ENCODE measurements at places on chromosomes 1 and 21.
A peak's percentile ranks its signal among the peaks of the same experiment; 100 is the strongest.

DNA sequence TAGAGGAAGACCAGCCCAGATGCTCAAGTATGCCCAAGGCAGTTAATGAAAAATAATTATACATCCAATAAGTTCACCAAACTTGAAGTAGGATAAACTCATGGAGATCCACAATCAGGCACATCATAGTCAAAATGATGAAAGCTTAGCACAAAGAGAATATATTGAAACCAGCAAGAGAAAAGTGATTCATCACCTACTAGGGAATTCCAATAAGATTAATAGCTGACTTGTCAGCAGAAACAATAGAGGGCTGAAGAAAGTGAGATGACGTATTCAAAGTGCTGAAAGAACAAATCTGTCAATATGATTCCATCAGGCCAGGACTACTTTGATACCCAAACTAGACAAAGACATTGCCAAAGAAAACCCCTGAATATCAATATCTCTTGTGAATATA lies 251.7 kb upstream of the BEND5 start:
- no peak for DNase-seq

- no peak for DNase-seq
These were observed 48.5 kb upstream of the FBXO28 start for GRCh38 chr1:224065455-224065854.

- DNase-seq: no peak
These were observed 8.9 kb upstream of the CD55 start for GRCh38 chr1:207312604-207312920.

DNA sequence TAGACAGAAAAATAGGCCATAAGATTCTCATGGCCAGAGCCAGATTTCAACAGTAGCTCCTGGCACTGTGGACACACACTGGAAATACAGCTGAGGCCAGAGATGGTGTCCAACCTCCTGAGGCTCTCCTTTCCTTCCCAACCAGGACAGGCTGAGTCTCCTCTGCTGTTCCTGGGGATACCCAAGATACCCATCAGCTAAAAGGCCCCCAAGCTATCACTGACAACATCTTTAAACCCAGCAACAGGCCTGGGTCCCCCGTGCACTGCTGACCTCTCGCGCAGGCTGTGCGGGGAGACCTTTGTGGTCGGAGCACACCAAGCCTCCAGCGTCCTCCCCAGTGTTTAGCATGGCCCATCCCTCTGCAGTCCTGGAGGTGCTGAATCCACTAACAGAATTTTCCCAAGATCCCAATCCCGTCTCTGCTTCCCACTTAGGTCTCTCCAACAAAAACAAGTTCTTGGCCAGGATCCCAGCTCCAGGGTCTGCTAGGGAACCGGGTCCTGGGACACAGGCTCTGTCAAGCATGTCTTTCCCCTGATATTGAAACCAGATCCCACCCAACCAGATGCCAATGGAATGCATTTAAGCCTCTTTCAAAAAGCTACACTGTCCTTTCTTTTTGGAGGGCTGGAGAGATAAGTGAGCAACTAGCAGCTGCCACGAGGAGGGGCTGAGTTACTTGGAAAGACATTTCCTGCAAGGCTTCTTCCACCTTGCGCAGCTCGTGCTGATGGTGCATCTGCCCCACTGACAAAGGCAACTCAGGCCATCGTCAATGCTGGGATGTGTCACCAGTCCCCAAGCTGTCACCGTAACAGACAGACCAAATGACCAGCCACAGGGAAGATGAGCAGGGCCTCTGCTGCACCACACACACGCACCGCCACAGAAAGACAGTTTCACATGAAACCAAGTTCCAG lies 73.2 kb downstream of the BCAR3 start:
- no peak for DNase-seq

- no peak for DNase-seq
These were observed 9.0 kb upstream of the C1orf198 start for GRCh38 chr1:230877146-230877923.

- DNase-seq: no peak
These were observed 16.0 kb upstream of the PDE9A start for GRCh38 chr21:42637267-42638041.

DNA sequence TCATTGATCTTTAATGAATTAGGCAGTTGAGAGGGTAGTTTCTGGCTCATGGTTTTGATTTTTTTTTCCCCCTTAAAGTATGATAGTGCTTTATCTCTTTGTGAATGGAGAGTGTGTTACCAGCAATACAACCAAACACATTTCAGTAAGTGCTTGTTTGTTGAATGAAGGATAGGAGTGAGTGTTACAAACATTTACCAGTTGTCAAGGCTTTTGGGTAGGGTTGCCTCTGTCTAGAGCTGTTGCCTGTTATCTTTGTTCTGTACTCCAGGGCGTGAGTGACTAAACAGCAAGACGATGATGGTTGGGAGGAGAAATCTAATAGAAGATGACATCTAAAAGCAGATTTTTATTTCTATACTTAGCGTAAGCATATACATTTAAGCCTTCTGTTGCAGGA lies 21.5 kb downstream of the MAP3K7CL start:
- DNase-seq: no peak

- peak; percentile 32 for DNase-seq
These were observed 117.9 kb downstream of the PLPP3 start for GRCh38 chr1:56461158-56462127.

- DNase-seq: no peak
These were observed 32.0 kb downstream of the PGBD5 start for GRCh38 chr1:230394134-230394533.

Measured in SHP77 (cell line).